ENCODE measurements at places on chromosomes 3 and 15. TPM values are rescaled to one million over a fixed set of nuclear protein-coding genes. Genes with fewer than 3 reads are reported as not detected.
A peak's percentile ranks its signal among the peaks of the same experiment; 100 is the strongest.

The C3orf22 gene
- not detected for total RNA-seq

The CORO2B gene
- 2.9 TPM for total RNA-seq

DNA sequence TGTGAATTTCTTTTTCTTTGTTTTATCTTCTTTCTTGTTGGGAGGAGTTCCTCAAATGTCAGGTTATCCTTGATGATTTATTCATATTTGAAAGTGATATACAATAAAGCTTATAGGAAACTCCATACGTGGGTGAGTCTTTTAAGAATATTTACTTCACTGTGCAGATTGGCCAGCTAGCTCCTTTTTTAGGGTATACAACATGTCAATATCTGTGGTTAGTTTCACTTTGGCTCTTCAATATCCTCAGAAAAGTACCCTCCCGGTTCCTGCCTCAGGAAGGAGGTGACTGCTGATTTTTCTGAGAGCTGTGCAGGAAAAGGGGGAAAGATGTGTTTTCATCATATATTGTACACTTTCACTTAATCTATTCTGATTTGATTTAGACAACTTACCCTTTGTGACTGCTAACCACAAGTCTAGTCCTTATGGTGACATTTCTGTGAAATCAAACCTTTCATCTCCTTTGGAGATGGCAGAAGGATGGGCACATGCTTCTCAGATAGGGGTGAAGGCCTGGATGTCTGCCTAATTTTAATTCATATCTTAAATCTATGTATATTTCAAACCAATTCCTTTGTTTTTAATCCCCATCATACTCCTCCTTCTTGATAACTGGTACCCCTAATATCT lies 98.2 kb upstream of the NECTIN3 start:
- DNase-seq = no peak

DNA sequence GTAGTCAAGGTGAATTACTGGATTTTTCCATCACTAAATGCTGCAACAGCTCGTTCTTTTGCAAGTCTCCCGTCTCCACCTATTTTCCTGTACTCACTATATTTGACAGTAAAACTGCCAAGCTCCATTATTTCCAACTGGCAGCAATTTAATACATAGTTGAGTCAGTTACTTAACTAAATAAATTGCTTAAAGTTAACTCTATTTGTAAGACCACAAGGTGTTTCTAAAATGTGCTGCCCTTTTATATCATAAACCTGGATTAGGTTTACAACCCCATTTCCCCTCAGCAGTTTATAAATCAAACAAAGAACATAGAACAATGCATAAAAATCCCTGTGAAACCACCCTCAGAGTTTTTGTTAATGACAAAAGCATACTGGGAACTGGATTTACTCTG lies 211.4 kb upstream of the DPH6 start:
- DNase-seq = no peak

GRCh38 chr3:137694836-137695235 lies 69.3 kb upstream of the SOX14 start:
- DNase-seq = no peak

GRCh38 chr15:75200391-75200764 lies 1.3 kb upstream of the C15orf39 start:
- DNase-seq = no peak

DNA sequence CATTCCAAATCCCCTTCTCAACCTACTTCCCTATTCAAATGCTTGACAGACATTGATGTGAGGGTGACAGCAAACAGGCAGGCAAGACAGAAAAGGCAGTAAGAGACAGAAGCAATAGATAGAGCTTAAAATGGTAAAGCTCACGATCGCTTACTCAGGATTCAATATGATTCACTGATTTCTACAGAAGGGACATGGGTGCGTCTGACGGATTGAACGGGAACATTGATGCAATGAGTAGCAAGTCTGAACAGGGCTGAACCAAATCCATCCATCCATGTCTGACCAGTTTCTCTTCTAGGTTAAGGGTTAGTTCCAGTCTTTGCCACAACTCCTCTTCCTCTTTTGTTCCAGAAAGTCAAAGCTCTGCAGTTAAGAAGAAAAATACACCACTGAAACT lies 35.1 kb downstream of the P2RY1 start:
- DNase-seq = no peak

DNA sequence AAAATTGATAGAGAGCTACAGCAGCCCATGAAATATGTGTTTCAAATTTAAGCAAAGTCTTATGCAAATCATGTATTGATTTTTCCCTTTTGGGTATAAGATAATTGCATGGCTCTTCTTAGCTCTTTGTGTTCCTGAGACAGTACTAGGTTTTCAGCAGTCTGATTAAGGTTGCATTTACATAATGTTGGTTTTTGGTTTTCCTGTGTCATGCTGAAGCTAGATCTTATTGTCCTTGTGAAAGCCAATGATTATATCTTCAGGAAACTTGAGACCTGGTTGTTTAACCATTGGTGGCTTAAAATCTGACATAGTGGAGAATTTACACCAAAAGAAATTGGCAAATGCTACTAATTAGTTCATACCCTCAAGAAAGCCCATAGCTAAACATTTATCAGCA lies 392.6 kb downstream of the ZPLD1 start:
- DNase-seq = no peak

GRCh38 chr15:48645558-48646330 lies at the start of gene FBN1:
FBN1 (minus strand) TSS chr15:48645709; CDS start chr15:48644769, 940 bp downstream.
- peak; percentile 73 for DNase-seq

Measured in renal cortical epithelial cell (primary cell).